CD4-positive, alpha-beta T cell treated with Interleukin-2 at 100 ng/mL for 4 hours (primary cell): ENCODE measurements at places on chromosomes 4 and X.

DNA sequence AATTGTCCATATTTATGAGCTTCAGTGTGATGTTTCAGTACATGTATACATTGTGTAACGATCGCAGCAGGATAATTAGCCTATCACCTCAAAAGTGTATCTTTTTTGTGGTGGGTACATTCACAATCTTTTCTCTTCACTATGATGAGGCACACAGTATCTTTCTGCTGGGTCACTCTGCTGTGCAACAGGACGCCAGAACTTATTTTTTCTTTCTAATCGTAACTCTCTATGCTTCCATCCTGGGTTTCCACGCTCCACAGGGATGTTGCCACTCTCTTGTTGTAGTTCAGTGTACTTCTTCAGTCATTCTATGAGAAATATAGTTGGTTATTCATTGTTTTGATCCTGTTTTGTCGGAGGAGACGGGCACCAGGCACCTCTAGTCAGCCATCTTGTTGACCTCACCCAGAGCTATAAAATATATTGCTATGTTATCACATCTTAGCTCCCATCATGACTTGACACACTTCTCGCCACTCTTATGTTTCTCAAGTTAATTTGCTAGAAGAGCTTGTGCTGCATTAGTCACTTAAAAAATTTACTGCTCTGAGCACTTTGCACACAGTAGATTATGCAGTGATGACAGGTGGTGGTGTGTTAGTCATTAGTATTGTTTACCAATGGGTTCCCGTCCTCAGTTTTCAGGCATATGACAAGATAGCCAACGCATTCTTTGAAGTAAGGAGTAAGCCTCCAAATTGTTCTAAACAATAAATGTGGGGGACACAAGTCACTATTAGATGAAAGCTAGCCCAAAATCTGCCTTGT lies 1002.7 kb upstream of the PCDH7 start:
- no peak for DNase-seq

- no peak for DNase-seq
Measured at GRCh38 chr4:138833974-138834373, 181.6 kb upstream of the NOCT start.

DNA sequence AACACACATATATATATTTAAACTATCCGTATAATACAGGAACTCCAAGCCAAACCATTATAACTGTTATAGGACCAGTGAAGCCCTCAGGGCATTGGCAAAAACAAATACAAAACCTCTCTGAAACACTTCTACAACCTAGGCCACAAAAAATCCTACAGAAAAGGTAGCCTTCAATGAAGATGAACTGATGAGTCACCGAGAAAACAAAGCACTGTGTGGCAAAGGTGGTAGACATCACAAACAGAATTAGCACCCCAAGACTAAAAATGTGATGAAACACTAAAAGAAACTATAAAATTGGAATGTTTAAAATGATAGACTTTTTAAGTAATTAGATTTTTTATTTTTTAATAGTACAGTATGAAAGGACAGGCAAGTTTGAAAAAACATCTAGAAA lies 5.5 kb upstream of the HSPA4L start:
- DNase-seq, result no peak

- DNase-seq, result no peak
Measured at GRCh38 chr4:8160233-8160560, 1.6 kb upstream of the ABLIM2 start.

- no peak for DNase-seq
Measured at GRCh38 chr4:123651066-123651465, 254.5 kb downstream of the SPRY1 start.

- no peak for DNase-seq
Measured at GRCh38 chr4:137375111-137375850, 157.0 kb downstream of the PCDH18 start.

DNA sequence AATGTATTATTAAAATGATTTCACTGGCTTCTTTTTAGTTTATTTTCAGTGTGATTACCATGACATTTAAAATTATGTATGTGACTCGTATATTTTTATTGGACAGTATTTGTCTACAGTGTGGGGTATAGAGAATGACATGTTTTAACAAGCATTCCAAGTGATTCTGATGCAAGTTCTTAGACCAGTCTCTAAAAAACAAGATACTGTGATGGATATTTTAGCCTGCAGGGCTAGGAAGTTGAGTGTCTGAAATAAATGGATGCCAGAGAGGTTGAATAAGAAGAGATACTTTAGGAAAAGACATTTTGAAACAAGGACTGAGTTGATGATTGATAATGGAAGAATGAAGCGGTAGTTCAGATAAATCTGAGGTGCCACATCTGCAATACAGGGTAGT lies 3.5 kb upstream of the MAD2L1 start:
- DNase-seq, result no peak

DNA sequence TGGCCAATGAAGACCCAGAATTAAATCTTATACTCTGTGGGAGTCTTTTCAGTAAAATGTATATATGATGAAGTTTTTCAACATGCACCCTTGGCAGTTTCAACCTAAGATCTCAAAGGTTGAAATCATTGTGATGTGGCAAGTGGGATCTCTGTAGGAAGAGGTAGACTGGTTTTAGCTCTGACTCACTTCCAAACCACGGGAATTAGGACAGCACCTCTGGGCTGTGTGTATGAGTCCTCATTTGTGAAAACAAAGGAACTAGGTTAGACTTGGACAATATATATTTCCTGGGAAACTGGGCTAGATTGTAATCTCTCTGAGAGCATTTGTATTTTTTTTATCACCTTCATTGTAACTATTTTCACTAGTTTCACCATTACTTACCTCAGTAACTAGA lies 333.0 kb downstream of the ADGRL3 start:
- no peak for DNase-seq

DNA sequence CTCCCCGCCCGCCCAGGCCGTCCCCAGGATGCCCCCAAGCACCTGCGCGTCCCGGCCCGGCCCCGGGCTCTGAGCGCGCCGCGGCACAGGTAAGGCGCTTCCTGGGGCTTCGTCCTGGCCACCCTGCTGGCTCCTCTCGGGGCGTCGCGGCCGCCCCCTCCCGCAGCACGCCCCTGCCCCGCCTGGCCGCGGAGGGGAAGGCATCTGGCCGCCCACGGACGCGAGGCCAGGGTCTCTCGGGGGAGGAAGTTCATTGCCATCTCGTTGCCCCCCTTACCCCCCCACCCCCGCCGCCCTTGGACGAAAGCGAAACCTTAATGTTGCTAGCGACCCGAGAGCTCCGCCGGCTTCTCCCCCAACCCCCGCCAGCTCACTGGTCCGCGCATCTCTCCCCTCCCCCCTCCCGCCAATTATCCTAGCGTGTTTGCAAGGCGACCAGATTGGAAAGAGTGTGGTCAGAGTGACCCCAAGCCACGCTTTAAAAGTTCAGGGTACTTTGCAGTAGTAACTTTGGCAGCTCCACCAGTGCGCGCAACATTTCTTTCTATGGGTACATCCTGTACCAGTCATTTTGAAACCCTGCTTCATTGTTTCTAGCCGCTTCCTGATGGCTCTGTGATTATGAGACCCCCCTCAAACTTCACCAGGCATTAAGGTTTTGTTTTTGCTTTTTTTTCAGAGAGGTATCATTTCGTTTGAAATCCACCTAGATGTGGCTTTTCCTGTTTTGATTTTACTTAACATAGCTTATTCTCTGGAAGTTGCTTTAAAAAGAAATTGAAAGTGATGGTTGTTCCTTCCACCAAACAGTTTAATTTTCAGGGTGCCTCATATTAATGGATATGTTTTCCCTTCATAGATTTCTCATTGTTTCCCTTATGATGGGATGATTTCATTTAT lies 626 bp downstream of the TBC1D1 start:
- DNase-seq, result peak; percentile 42

GRCh38 chrX:333611-334311 lies 15.2 kb upstream of the GTPBP6 start:
- DNase-seq, result no peak

DNA sequence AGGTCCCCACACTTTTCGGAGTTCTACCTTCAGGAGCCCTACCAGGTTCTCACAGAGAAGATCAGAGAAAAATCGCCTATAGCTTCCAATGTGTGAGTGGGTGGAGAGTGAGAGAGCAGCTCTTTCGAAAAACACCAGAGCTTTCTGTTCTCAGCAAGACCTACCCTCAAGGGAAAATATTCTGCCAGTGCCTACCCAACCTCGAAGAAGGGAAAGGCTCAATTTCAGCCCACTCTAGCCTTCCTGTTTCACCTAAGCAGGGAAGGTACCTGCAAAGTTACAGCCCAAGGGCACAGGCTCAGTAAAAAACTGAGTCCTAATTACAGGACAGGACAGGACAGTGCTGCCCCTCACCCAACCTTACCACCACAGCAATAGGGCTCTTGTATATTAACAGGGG lies 104.0 kb upstream of the WDR17 start:
- DNase-seq, result no peak

DNA sequence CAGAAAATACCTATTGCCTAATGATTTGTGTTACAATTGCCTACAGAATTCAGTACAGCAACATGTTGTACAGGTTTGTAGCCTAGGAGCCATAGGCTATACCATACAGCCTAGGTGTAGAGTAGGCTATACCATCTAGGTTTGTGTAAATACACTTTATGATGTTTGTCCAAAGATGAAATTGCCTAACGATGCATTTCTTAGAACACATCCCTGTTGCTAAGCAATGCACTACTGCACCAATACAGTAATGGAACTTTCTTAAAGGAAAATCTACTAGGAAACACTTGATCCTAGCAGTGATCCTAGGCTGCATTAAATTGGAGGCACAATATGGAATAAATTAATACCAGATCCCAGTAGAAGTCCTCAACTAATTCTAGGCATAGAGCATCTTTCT lies 18.3 kb downstream of the NOA1 start:
- DNase-seq, result no peak

DNA sequence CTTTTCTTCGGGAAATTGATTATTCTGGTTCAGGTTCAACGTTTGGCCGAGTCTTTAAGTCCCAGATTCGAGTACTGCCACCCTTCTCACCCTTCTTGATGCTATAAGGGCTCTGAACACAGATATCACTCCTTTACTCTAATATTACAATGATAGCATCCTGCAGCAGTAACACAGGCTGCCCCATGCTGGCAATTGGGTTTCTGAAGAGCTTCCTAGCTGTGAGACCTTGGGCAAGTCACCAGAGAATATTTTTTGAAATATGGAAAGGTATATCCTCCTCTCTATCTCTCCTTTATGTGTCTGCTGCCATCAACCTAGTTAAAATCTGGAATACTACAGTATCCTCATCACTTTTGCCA lies 297 bp upstream of the MTMR8 start:
- no peak for DNase-seq

GRCh38 chr4:183287309-183287659 lies 32.8 kb downstream of the CLDN22 start:
- DNase-seq, result no peak

DNA sequence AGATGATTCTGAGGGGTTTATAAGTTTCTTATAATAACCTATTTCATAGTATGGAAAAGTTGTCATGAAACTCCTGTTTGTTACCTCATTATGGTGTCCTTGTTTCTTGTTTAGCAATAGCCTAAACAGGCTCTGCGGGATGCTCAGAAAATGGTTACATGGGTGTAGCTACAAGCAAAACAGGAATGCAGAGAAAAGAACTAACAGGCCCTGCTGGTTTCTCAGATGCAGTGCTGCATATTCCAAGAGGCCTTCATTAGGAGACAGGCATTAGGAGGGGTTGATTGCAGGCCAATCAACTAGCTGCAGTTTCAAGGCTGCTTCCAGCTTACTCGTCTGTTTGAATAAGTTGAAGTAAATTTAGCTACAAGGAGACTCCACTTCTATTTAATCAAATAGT lies 37.6 kb upstream of the HPGD start:
- no peak for DNase-seq

GRCh38 chrX:135984791-135985156 lies 461 bp upstream of the SLC9A6 start:
- no peak for DNase-seq

DNA sequence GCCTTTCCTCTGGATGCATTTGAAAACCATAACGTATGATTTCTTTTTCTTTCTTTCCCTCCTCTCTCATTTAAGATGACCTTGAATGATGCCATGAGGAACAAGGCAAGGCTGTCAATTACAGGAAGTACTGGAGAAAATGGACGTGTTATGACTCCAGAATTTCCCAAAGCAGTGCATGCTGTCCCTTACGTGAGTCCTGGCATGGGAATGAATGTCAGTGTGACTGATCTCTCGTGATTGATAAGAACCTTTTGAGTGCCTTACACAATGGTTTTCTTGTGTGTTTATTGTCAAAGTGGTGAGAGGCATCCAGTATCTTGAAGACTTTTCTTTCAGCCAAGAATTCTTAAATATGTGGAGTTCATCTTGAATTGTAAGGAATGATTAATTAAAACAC lies 142.8 kb downstream of the GRIA2 start:
- DNase-seq, result no peak

GRCh38 chr4:62161446-62161845 lies 961.3 kb downstream of the ADGRL3 start:
- DNase-seq, result no peak

- no peak for DNase-seq
Measured at GRCh38 chrX:18895189-18895951, 88.5 kb downstream of the PHKA2 start.

- DNase-seq, result no peak
Measured at GRCh38 chrX:134969726-134970125, 21.1 kb upstream of the SMIM10 start.
